ENCODE measurements at places on chromosomes 4 and X.

DNA sequence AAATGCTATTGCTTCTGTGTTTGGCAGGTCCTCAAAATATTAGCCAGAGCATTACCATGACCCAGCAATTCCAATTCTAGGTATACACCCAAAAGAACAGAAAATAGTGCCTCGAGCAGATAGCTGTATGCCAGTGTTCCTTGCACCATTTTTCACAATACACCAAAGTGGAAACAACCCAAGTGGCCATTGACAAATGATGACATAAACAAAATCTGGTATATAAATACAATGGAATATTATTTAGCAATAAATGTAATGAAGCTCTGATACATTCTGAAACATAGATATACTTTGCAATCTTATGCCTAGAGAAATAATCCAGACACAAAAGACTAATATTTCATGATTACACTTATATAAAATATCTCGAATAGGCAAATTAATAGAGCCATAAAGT lies 451.8 kb upstream of the PCDH7 start:
- DNase-seq, result no peak

DNA sequence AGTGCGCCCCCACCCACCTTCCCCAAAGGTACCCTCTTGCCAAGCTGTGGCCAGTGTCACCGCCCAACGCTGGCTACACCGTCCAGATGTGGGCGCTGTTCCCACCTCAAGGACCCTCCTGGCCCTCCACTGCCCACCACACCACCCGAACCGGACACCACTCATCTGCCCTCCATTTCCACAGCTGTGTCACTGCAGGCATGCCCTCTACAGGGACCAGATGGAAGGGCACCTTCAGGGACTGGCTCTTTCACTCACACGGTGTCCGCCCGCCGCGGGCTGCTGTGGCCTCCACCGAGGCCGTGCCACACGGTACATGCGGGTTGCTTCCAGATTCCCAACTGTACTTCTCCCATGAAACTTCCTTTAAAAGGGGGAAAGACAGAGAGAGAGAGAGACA lies 87.7 kb downstream of the FAM53A start:
- DNase-seq, result no peak

GRCh38 chr4:87019246-87019791 lies 84.5 kb downstream of the AFF1 start:
- DNase-seq, result no peak

- no peak for DNase-seq
Measured at GRCh38 chrX:24979081-24979480, 36.7 kb downstream of the ARX start.

- DNase-seq, result no peak
Measured at GRCh38 chr4:155342142-155342541, 34.6 kb downstream of the MAP9 start.

Measured in NCI-H2107 (cell line).